Effector memory CD4-positive, alpha-beta T cell (primary cell): ENCODE measurements at places on chromosomes 4 and X.

GRCh38 chr4:89022426-89023128, 34.4 kb downstream of the FAM13A start:
- no peak overlapping the region for H3K27ac ChIP-seq
- no peak for DNase-seq
- no peaks in the 10 kb centered on the region for H3K36me3 ChIP-seq
- H3K4me1 ChIP-seq, result no peaks in the 10 kb centered on the region
- no peak overlapping the region for H3K4me3 ChIP-seq
- H3K27me3 ChIP-seq, result no peaks in the 10 kb centered on the region

GRCh38 chrX:116972362-116972761, 509.6 kb upstream of the CT83 start:
- DNase-seq, result no peak
- no peaks in the 10 kb centered on the region for H3K36me3 ChIP-seq
- no peak overlapping the region for H3K4me3 ChIP-seq
- H3K27me3 ChIP-seq, result no peaks in the 10 kb centered on the region
- H3K4me1 ChIP-seq, result no peaks in the 10 kb centered on the region

GRCh38 chr4:138805736-138806135, 209.8 kb upstream of the NOCT start:
- DNase-seq, result no peak
- H3K27me3 ChIP-seq, result peaks cover 7% of the 10 kb centered on the region
- H3K4me3 ChIP-seq, result no peak overlapping the region
- H3K27ac ChIP-seq, result no peak overlapping the region
- no peaks in the 10 kb centered on the region for H3K4me1 ChIP-seq

DNA sequence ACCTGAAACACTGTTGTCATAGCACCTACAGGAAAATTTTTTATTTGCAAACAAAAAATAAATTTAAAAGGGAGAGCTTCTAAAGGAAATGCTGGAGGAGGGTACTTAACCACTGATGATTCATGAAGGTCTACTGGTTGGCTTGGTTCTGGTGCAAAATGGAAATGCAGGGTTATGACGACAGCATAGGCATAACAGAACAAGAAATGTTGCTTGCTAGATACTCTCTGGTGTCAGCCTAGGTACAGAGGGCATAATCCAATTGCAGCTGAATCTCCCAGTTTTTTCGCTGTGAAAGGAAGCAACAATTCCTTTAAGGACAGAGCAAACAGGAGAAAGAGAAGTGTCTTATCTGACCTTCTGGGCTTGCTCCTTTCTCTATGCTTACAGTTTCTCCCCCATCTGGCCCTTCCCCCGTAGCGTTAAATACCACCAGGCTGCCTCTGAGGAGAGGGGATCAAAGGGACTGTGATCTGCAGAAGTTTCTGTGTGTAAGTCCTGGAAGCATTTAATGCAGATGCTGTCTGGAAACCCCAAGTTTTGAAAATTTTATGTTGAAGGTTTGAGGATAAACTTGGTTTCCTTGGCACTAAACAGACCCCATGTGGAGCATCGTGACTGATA, 23.7 kb upstream of the CASK start:
- DNase-seq, result no peak
- no peaks in the 10 kb centered on the region for H3K27me3 ChIP-seq
- H3K27ac ChIP-seq, result no peak overlapping the region
- no peak overlapping the region for H3K4me3 ChIP-seq
- H3K36me3 ChIP-seq, result no peaks in the 10 kb centered on the region

DNA sequence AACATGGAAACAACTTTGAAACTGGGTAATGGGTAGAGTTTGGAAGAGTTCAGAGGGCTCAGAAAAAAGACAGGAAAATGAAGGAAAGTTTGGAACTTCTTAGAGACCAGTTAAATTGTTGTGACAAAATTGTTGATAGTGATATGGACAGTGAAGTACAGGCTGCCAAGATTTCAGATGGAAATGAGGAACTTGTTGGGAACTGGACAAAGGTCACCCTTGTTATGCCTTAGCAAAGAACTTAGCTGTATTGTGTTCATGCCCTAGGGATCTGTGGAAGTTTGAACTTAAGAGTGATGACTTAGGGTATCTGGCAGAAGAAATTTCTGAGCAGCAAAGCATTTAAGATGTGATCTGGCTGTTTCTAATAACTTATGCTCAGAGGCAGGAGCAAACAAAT, 5.1 kb upstream of the ARL13A start:
- H3K27me3 ChIP-seq, result no peaks in the 10 kb centered on the region
- DNase-seq, result no peak
- no peak overlapping the region for H3K27ac ChIP-seq
- H3K4me1 ChIP-seq, result no peaks in the 10 kb centered on the region

- no peak overlapping the region for H3K27ac ChIP-seq
- H3K36me3 ChIP-seq, result no peaks in the 10 kb centered on the region
- no peaks in the 10 kb centered on the region for H3K4me1 ChIP-seq
- no peak for DNase-seq
- H3K27me3 ChIP-seq, result no peaks in the 10 kb centered on the region
These were observed 74.9 kb downstream of the NHS start for GRCh38 chrX:17449866-17450265.

- no peak for DNase-seq
- H3K27me3 ChIP-seq, result no peaks in the 10 kb centered on the region
- H3K27ac ChIP-seq, result no peak overlapping the region
- no peaks in the 10 kb centered on the region for H3K36me3 ChIP-seq
These were observed 66.2 kb downstream of the IL15 start for GRCh38 chr4:141702472-141703182.

- H3K4me3 ChIP-seq, result no peak overlapping the region
- no peaks in the 10 kb centered on the region for H3K27me3 ChIP-seq
- H3K36me3 ChIP-seq, result no peaks in the 10 kb centered on the region
- no peak for DNase-seq
- no peak overlapping the region for H3K27ac ChIP-seq
- H3K4me1 ChIP-seq, result no peaks in the 10 kb centered on the region
These were observed 129.6 kb downstream of the FAM13A start for GRCh38 chr4:88927420-88927819.

GRCh38 chr4:134650461-134650860, 448.9 kb upstream of the PABPC4L start:
- H3K36me3 ChIP-seq, result no peaks in the 10 kb centered on the region
- no peaks in the 10 kb centered on the region for H3K4me1 ChIP-seq
- no peak overlapping the region for H3K4me3 ChIP-seq
- DNase-seq, result no peak
- no peak overlapping the region for H3K27ac ChIP-seq

GRCh38 chr4:154989511-154989910, 208.4 kb downstream of the RBM46 start:
- no peaks in the 10 kb centered on the region for H3K36me3 ChIP-seq
- H3K4me1 ChIP-seq, result no peaks in the 10 kb centered on the region
- H3K4me3 ChIP-seq, result no peak overlapping the region
- no peak overlapping the region for H3K27ac ChIP-seq
- no peaks in the 10 kb centered on the region for H3K27me3 ChIP-seq

DNA sequence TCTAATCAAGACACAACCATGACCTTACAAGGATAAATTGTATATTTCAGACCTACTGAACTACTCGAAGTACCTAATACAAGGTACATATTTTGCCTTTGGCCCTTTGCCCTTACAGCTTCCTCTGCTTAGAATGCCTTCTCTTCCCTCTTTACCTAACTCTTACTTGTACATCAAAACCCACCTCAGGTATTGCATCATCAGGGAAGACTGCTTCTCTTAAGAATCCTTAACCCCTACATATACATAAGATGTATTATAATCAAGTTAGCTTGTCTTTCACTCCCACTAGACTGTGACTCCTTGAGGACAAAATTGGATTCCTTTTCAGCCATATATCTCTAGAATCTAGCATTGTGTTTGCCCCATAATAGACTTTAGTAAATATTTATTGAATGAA, 101.7 kb upstream of the STIM2 start:
- H3K4me1 ChIP-seq, result no peaks in the 10 kb centered on the region
- H3K27ac ChIP-seq, result no peak overlapping the region
- no peak for DNase-seq

- no peak overlapping the region for H3K4me3 ChIP-seq
- no peak overlapping the region for H3K27ac ChIP-seq
- H3K4me1 ChIP-seq, result peaks cover 14% of the 10 kb centered on the region
- no peaks in the 10 kb centered on the region for H3K27me3 ChIP-seq
- no peaks in the 10 kb centered on the region for H3K36me3 ChIP-seq
These were observed 82.2 kb downstream of the EFHC2 start for GRCh38 chrX:44261286-44261685.

GRCh38 chrX:55623100-55623499, at the start of gene FOXR2:
Gene FOXR2, plus strand, starts transcription at chrX:55623400. Its CDS starts 312 bp downstream, at chrX:55623712.
- no peaks in the 10 kb centered on the region for H3K4me1 ChIP-seq
- H3K27ac ChIP-seq, result no peak within 1 kb of the TSS
- DNase-seq, result no peak
- H3K36me3 ChIP-seq, result no peaks in the 10 kb centered on the region
- no peak within 1 kb of the TSS for H3K4me3 ChIP-seq

DNA sequence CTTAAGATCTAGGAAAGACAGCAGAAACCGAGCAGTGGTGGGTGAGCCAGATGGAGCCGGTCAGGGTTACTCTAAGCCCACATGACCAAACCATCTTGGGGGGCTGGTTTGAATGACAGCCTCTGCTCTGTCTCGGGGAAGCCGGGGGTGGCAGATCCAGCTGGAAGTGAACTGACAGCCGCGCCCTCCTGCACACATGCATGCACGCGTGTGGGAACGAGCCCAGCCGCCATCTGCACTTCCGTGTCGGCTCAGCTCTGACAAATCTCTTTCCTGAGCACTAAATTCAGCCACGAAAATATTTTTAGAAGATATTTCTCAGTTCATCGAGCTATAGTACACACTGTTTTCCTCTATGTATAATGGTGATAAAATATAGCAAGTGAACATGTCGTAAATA, 115.5 kb downstream of the DCTD start:
- H3K36me3 ChIP-seq, result no peaks in the 10 kb centered on the region
- no peak overlapping the region for H3K4me3 ChIP-seq
- H3K4me1 ChIP-seq, result peaks cover 3% of the 10 kb centered on the region
- H3K27me3 ChIP-seq, result no peaks in the 10 kb centered on the region
- H3K27ac ChIP-seq, result no peak overlapping the region
- DNase-seq, result no peak

DNA sequence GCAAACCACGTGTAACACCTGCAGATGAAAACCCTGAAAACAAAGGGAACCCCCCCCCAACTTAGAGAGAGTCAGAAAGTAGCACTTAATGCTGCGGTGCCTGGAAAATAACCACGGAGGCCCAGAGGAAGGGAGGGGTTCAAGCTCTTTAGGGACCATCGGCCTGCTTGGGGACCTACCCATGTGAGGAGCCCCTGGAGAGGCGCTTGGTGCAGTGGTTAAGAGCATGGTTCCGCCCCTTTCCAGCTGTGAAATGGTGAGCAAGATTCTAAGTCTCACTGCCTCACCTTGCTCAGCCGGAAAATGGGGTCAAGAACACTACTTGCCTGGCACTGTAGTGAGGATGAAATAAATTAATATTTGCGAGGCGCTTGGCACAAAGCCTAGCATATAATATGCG, 13.8 kb downstream of the SLC25A5 start:
- H3K4me3 ChIP-seq, result peak overlapping the region; percentile 52
- no peaks in the 10 kb centered on the region for H3K4me1 ChIP-seq
- no peak overlapping the region for H3K27ac ChIP-seq
- DNase-seq, result no peak

- no peak overlapping the region for H3K4me3 ChIP-seq
- DNase-seq, result no peak
- no peaks in the 10 kb centered on the region for H3K4me1 ChIP-seq
- no peaks in the 10 kb centered on the region for H3K27me3 ChIP-seq
- H3K27ac ChIP-seq, result no peak overlapping the region
These were observed 33.4 kb downstream of the TAPT1 start for GRCh38 chr4:16192631-16193518.

GRCh38 chrX:43835559-43835958, 46.7 kb downstream of the MAOB start:
- H3K36me3 ChIP-seq, result no peaks in the 10 kb centered on the region
- H3K4me3 ChIP-seq, result no peak overlapping the region
- no peaks in the 10 kb centered on the region for H3K4me1 ChIP-seq
- H3K27ac ChIP-seq, result no peak overlapping the region
- no peak for DNase-seq

GRCh38 chrX:133918361-133918771, 67.0 kb downstream of the GPC3 start:
- H3K4me3 ChIP-seq, result no peak overlapping the region
- H3K4me1 ChIP-seq, result peaks cover 7% of the 10 kb centered on the region
- H3K27ac ChIP-seq, result no peak overlapping the region

DNA sequence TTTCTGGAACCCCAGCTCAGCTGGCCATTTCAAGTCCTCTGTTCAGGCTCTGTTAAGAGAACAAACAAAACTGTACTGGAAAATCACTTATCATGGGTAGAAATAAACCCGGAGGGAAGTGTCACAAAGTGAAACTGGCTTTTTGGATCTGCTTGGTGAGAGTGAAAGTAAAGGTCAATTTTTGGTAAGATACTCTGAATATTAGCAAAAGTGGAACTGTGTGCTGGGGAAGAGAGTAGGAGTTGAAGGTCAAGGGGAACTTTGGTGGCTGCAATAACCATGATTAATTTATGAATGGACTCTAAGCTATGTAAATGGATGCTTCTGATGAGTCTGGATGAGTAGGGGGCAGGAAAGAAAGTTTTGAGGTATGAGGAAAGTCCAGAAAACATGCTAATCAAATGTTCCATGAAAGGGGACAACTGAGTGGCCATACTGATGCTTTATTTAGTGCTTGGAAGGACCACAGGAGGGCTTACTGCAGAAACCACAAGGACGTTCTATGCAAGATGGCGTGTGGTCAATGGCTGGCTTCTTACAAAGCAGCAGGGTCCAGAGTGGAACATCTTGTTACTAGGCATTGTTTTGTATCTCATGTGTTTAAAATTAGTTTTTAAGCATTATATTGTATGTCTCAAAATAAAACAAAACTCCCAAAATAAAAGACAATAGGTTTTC, 36.8 kb upstream of the TNIP3 start:
- H3K4me1 ChIP-seq, result peaks cover 18% of the 10 kb centered on the region
- H3K36me3 ChIP-seq, result no peaks in the 10 kb centered on the region
- no peak for DNase-seq
- H3K27ac ChIP-seq, result no peak overlapping the region
- no peaks in the 10 kb centered on the region for H3K27me3 ChIP-seq
- no peak overlapping the region for H3K4me3 ChIP-seq

DNA sequence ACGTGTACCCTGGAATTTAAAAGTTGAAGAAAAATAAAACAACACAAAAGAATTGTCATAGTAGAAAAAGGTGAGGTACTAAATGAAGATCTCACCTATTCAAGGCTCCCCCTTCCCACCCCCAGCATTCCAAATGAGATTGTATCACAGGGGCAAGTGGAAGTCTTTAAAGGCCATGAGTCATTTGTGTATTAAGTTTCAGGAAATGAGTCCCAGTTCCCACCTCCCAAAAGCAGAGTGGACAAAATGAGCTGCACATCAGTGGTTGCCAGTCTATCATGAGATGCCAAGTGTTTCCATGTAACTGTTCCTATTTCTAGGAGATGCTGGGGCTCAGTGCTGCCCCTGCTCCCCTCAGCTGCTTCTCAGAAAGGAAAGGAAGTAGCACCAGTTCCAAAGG, 20.1 kb downstream of the ARHGEF9 start:
- no peak overlapping the region for H3K4me3 ChIP-seq
- no peaks in the 10 kb centered on the region for H3K4me1 ChIP-seq
- H3K27me3 ChIP-seq, result no peaks in the 10 kb centered on the region

- H3K4me3 ChIP-seq, result no peak overlapping the region
- no peaks in the 10 kb centered on the region for H3K4me1 ChIP-seq
- H3K27me3 ChIP-seq, result no peaks in the 10 kb centered on the region
- no peaks in the 10 kb centered on the region for H3K36me3 ChIP-seq
- DNase-seq, result no peak
These were observed 3.3 kb upstream of the BGN start for GRCh38 chrX:153491351-153491914.

- no peaks in the 10 kb centered on the region for H3K4me1 ChIP-seq
- DNase-seq, result no peak
- H3K36me3 ChIP-seq, result no peaks in the 10 kb centered on the region
- H3K27ac ChIP-seq, result no peak overlapping the region
These were observed 114.8 kb upstream of the MAP9 start for GRCh38 chr4:155491336-155492120.
